LNCaP clone FGC (cell line): ENCODE measurements at places on chromosomes 2 and 18.

GRCh38 chr2:55019526-55020258 is 30.6 kb downstream of the RTN4 start:
- no peak for DNase-seq

DNA sequence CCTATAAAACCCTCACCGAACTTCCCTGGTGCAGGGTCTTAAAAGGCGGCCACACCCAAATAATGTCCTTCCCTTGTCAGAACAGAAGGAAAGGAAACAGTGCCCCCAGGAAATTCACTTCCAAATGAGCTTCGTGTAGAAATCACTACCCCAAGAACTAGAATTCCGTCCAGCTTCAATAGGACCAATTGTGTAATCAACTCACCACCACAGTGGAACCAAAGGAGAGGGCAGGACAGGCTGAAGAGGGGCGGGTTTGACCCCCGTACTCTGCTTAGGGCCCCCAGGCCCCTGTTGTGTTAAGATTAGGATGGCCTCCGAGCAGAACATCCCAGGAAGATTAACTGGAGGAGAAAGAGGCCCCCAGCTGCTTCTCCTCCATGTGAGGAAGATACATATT is 24.1 kb downstream of the GPR35 start:
- no peak for DNase-seq

- DNase-seq: no peak
Measured at GRCh38 chr18:22276334-22276713, 106.9 kb downstream of the GATA6 start.

- DNase-seq: no peak
Measured at GRCh38 chr2:133794114-133794513, 225.9 kb upstream of the NCKAP5 start.
